ENCODE measurements at places on chromosomes 4 and X.

DNA sequence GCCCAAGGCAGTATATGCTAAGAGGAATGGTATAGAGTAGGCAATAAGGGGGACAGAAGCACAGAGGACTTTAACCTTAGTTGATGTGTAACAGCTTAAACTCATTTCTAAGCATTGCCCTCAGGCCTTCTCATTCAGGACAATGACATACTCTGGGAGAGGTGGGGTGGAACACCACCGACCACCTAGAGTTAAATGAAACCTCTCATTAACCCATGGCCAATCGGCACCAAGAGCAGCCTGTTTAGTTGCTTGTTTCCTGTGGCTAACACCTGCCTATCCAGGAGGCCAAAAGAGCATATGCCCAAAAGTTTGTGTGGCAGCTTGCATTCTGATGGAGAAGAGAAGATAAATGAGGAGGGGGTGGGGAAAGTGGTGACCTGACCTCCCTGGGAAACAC, 88.7 kb upstream of the PLAC1 start:
- no peak for DNase-seq

- peak; percentile 40 for DNase-seq
These were observed 792 bp downstream of the ADRA2C start for GRCh38 chr4:3766785-3767569.

- DNase-seq: no peak
These were observed 143.4 kb downstream of the CPEB2 start for GRCh38 chr4:15145709-15146108.

DNA sequence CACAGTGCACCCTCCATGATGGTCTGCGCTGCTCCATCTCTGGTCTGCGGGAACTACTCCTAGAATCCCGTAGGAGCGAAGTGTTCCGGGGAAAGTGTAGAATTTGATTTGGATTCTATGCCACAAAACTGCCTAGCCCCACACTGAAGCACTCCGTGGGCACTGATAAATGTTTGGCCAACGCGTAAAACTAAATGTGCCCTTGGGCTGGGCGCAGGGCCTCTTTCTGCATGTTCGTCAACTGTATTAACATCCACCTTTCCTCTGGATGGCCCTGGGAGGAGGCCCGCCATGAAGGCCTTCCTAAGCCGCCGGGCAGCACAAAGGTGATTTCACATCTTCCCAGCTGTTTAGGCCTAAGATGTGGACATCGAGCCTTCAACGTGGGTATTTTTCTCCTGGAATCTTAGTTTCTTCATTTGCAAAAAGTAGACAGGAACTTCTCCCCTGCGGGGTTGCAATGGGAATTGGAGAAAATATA, 2.6 kb downstream of the MSX1 start:
- no peak for DNase-seq
